ENCODE measurements at places on chromosomes 7 and 10. TPM values are rescaled to one million over a fixed set of nuclear protein-coding genes. Genes with fewer than 3 reads are reported as not detected.

- DNase-seq = no peak
Observed at GRCh38 chr10:91190876-91191583, 29.4 kb upstream of the PCGF5 start.

- peak; percentile 35 for DNase-seq
Observed at GRCh38 chr10:27558612-27559020, 54.5 kb downstream of the RAB18 start.

Gene SAP25
- total RNA-seq = 0.69 TPM

Gene ADIRF
- 312 TPM for total RNA-seq

- DNase-seq = no peak
Observed at GRCh38 chr7:20352573-20353306, 22.0 kb downstream of the ITGB8 start.

Gene PTN
- total RNA-seq = 118 TPM

GRCh38 chr7:152711444-152711944 lies 35.6 kb upstream of the XRCC2 start:
- no peak for DNase-seq

Gene TMEM213
- total RNA-seq = 0.35 TPM

GRCh38 chr10:48744587-48744986 lies 59.9 kb downstream of the WDFY4 start:
- DNase-seq = no peak

Gene PRRT4
- 1.7 TPM for total RNA-seq

DNA sequence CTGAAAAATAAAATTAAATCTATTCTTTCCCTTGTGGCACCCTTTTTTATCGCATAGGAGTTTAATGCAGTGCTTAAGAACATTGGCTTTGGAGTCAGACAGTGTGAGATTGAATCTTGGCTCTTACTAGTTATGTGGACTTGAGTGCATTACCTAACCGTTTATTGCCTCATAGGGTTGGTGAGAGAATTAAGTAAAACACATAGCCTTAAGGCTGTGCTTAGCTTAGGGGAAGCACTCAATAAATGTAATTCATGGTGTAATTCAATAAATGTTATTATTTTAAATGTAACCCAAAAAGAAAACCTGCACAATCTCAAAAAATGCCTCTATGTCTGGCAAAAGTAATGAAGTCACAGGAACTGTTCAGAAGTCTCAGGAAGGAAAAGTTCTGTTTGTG lies 2.7 kb downstream of the STK17A start:
- no peak for DNase-seq

Gene FAM25C
- total RNA-seq = not detected

GRCh38 chr10:48705401-48705938 lies 20.8 kb downstream of the WDFY4 start:
- DNase-seq = no peak

GRCh38 chr10:69880301-69881081 lies 78.8 kb downstream of the COL13A1 start:
- no peak for DNase-seq

GRCh38 chr10:3783682-3784432 lies 1.2 kb downstream of the KLF6 start:
- DNase-seq = peak; percentile 80
